H7 (cell line): ENCODE measurements at places on chromosomes 13 and 19. TPM values are rescaled to one million over a fixed set of nuclear protein-coding genes. Genes with fewer than 3 reads are reported as not detected.

The NLRP7 gene
- total RNA-seq = 1.9 and 3.2 TPM in 2 replicates

The ACER1 gene
- total RNA-seq = not detected in 2 replicates

The ZNF90 gene
- 3.5 and 7.3 TPM in 2 replicates for total RNA-seq

The PROSER1 gene
- 28.2 and 38.1 TPM in 2 replicates for total RNA-seq

The PSG6 gene
- total RNA-seq = not detected in 2 replicates

The CTXN1 gene
- total RNA-seq = 5.0 and 10.7 TPM in 2 replicates

The IGFL2 gene
- total RNA-seq = 0.17 TPM in 1 of 2 replicates, not detected in the other

The KIRREL2 gene
- total RNA-seq = 0.55 and 0.92 TPM in 2 replicates

The C13orf46 gene
- total RNA-seq = not detected in 2 replicates

The ADM5 gene
- total RNA-seq = 1.4 and 1.8 TPM in 2 replicates

The ZNF112 gene
- total RNA-seq = 2.1 and 3.4 TPM in 2 replicates

The CEACAM19 gene
- total RNA-seq = 0.17 and 1.1 TPM in 2 replicates

The KCNJ14 gene
- 0.21 and 0.70 TPM in 2 replicates for total RNA-seq

The ZSCAN18 gene
- total RNA-seq = 9.2 and 16.0 TPM in 2 replicates

The RASAL3 gene
- not detected in 2 replicates for total RNA-seq

The HIPK4 gene
- 0.15 and 0.24 TPM in 2 replicates for total RNA-seq

The SIGLEC5 gene
- not detected in 2 replicates for total RNA-seq

The MBD3L2 gene
- total RNA-seq = not detected in 2 replicates
